Amygdala (tissue), 56 donors: ENCODE measurements at places on chromosomes 16 and 17.

GRCh38 chr17:9755083-9755482 is 36.3 kb downstream of the DHRS7C start:
- DNase-seq, result no peak

DNA sequence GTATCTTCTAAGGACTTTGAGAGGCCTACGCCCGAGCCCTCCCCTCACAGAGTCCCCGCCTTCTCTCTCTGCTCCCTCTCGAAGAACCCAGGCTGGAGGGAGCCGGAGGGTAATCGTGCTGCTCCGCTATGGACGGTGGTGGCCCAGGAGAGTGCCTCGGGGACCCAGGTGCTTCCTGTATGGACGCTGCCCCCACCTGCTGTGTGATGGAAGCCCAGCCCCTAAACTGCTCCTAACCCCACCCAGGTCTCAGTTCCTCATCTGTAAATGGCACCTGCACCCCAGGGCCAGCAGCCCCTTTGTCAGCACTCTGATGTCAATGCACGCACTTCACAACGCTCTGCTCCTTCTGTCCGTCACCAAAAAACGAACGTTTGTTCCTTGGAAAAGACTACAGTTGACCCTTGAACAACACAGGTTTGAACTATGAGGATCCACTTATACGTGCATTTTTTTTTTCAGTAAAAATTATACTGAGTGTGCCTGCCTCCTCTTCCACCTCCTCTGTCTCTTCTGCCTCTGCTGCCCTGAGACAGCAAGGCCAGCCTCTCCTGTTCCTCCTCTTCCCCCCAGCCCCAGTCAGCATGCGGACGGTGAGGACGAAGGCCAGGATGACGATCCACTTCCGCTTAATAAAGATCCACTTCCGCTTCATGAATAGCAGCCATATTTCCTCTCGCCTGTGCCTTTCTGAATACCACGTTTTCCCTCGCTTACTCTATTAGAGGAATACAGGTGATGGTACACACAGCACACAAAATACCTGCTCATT is 118.3 kb downstream of the BANP start:
- DNase-seq, result no peak

DNA sequence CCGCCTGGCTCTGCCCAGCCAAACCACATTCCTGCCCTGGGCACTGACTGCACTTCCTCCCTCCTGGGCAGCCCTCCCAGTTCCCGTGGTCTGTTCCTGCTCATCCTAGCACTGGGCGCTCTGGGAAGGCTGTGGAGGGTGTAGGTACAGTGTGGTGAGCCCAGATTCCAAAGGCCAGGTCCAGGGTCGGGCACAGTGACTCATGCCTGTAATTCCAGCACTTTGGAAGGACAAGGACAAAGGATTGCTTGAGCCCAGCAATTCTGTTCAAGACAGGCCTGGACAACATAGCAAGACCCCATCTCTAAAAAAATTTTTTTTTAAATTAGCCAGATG is 30.6 kb downstream of the C16orf74 start:
- DNase-seq, result no peak

DNA sequence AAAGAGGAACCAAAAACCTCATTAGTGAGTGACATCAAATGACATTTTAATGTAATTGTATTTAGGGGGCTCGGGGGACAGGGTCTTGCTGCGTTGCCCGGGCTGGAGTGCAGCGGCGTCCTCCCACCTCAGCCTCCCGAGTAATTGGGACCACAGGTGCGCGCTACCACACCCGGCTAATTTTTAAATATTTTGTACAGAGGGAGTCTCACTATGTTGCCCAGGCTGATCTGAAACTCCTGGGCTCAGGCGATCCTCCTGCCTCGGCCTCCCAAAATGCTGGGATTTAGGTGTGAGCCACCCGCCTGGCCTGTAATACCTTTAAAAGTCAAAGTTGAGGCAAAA is 581 bp downstream of the SNRNP25 start:
- no peak for DNase-seq

DNA sequence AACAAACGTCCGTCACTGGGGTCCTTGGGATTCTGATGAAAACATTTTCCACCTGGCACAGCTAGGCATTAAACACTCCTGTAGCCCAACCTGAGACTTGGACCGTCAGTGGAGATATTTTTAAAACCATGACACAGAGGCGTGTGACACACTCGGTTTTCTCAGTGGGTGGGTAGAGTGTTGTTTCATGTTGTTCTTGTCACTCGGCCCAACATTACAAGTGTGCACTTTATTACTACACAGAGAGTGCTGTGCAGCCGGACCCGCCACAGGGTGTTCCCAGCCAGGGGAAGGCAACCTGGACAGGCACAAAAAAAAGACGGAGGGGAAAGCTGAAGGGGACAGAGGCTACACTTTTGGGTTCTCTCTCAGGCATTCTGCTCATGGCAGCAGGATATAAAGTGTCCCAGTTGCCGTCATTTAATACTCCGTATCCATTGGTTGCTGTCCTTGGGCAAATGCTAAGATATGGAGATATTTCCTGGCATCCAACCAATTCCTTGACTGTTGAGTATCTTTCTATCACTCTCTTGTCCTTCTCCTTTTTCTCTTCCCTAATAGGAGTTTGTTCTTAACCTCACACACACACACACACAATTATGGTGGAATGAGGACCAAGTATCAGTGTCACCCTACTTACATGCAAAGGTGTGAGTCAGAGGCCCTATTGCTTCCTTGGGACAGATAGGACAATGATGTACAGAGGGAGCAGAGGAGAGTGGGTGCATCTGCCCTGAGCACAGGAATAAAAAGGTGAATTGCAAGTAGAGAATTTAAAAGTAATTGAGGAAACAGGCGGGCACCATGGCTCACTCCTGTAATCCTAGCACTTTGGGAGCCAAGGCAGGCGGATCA is 154.1 kb upstream of the SOX9 start:
- DNase-seq, result no peak

- DNase-seq, result no peak
These were observed 20.0 kb upstream of the LRRC75A start for GRCh38 chr17:16512011-16512410.
